ENCODE measurements at places on chromosomes 5 and 9. TPM values are rescaled to one million over a fixed set of nuclear protein-coding genes. Genes with fewer than 3 reads are reported as not detected.

- H3K4me1 ChIP-seq: no peaks in the 10 kb centered on the region
- H3K4me3 ChIP-seq: no peak overlapping the region
- H3K27me3 ChIP-seq: no peaks in the 10 kb centered on the region
- H3K27ac ChIP-seq: no peak overlapping the region
- no peaks in the 10 kb centered on the region for H3K36me3 ChIP-seq
Observed at GRCh38 chr5:165783024-165783423, 2277.6 kb downstream of the MAT2B start.

DNA sequence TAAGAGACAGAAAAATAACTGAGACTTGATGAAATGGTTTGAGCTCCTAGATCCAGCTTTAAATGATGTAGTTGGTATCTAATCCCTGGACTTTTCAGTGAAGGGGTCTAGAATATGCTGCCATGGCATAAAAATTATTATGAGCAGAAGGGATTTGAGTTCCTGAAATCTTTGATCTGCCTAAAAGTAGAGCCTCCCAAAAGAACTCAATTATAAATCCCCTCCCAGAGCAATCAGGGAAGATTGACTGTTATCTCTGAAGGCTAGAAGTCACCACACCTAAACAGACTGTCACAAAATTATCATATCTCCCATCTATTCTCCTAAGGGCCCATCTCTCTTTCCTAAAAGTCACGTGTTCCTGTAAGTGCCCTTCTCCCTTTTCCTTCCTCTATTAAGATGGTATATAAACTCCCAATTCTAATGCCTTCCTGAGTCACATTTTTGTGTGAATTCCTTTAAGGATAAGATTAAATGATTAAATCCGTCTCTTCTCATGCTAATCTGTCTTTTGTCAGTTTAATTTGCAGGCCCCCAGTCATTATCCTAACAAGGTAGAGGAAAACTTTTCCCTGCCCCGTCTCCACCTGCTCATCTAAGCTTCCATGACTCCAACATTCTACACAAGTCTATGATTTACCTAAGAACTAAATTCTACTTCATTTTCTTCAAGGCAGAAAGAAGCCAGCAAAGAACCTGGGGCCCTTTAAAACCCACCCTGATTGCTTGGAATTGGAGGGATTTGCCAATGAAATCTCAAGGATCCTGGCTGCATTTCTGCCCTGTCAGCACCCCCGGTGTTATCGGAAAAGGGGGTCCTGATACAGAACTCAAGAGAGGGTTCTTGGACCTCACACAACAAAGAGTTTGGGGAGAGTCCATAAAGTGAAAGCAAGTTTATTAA, 47.1 kb upstream of the PWWP2A start:
- no peaks in the 10 kb centered on the region for H3K27me3 ChIP-seq
- H3K4me1 ChIP-seq: no peaks in the 10 kb centered on the region
- DNase-seq: no peak

GRCh38 chr5:113214606-113215323, 220.0 kb downstream of the TSSK1B start:
- DNase-seq: no peak
- H3K36me3 ChIP-seq: no peaks in the 10 kb centered on the region

Gene NEUROG1
- not detected for total RNA-seq

Gene SUSD3
- 9.3 TPM for total RNA-seq

Gene RLN2
- not detected for total RNA-seq

Gene ANKRD33B
- total RNA-seq: 24.1 TPM

Gene CNTNAP3
- 7.9 TPM for total RNA-seq

GRCh38 chr9:36837431-36838405, 196.3 kb downstream of the PAX5 start:
- no peaks in the 10 kb centered on the region for H3K4me1 ChIP-seq
- DNase-seq: no peak
- H3K4me3 ChIP-seq: no peak overlapping the region
- H3K27ac ChIP-seq: no peak overlapping the region
- H3K36me3 ChIP-seq: no peaks in the 10 kb centered on the region

Gene FCN1
- 5.2 TPM for total RNA-seq

Gene SELENOP
- total RNA-seq: 248 TPM

DNA sequence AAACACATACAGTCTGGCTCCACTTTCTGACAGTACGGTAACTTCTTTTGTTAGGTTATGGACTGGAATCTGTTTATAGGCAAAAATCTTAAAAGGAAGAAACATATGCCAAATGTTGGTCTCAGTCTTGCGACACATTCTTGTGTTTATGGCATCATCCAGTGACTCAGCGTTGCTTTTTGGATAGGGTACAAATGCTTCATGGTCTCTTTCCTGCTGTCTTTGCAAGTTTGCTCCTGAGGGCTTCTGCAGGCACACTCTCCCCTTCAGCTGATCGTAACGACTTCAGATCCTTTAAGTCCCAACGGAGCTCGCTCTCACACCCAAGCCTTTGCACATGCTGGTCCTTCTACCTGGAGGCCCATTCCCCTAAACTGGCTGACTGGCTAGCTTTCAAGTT, 23.6 kb upstream of the TNFSF8 start:
- H3K36me3 ChIP-seq: no peaks in the 10 kb centered on the region
- no peaks in the 10 kb centered on the region for H3K4me1 ChIP-seq
- no peaks in the 10 kb centered on the region for H3K27me3 ChIP-seq
- no peak for DNase-seq

GRCh38 chr5:61081741-61082140, 80.5 kb downstream of the SMIM15 start:
- H3K4me3 ChIP-seq: no peak overlapping the region
- no peaks in the 10 kb centered on the region for H3K36me3 ChIP-seq
- no peaks in the 10 kb centered on the region for H3K4me1 ChIP-seq
- no peak overlapping the region for H3K27ac ChIP-seq
- no peak for DNase-seq

Gene GZMA
- 1.7 TPM for total RNA-seq

GRCh38 chr9:98130576-98131228, 11.7 kb upstream of the TRIM14 start:
- no peak overlapping the region for H3K4me3 ChIP-seq
- no peaks in the 10 kb centered on the region for H3K4me1 ChIP-seq
- H3K27ac ChIP-seq: no peak overlapping the region
